ENCODE measurements at places on chromosomes 1 and 21.

GRCh38 chr1:110455151-110455550 is 4.2 kb downstream of the PROK1 start:
- DNase-seq: no peak

- no peak for DNase-seq
These were observed 28.3 kb downstream of the GADD45A start for GRCh38 chr1:67713057-67713846.

DNA sequence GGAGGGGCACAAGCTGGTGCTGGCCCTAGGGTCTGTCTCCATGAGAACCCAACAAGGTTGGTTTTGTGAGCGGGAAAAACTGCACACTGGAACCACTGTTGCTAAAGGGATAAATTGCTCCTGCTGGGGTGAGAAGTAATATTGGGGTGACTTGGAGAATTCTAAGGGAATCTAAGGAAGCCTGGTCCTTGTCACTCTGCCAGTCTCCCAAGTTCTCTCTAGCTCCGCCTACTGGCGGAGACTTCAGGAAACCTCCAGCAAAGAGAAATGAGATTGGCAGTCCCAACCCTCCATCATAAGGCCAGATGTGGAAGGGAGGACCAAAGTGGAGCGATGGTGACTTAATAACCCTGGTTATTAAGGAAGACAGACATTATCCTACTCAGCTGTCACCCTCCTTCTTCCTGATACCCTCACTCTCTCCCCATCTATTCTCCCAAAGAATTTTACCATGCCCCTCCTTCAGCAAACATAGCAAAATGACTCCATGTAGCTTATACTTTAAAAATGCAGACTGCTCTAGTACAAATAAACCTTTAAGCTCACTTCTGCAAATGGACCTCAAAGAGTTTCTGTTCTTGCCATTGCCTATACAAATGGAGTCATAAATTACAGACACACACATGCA is 2.7 kb downstream of the LCE1F start:
- no peak for DNase-seq

DNA sequence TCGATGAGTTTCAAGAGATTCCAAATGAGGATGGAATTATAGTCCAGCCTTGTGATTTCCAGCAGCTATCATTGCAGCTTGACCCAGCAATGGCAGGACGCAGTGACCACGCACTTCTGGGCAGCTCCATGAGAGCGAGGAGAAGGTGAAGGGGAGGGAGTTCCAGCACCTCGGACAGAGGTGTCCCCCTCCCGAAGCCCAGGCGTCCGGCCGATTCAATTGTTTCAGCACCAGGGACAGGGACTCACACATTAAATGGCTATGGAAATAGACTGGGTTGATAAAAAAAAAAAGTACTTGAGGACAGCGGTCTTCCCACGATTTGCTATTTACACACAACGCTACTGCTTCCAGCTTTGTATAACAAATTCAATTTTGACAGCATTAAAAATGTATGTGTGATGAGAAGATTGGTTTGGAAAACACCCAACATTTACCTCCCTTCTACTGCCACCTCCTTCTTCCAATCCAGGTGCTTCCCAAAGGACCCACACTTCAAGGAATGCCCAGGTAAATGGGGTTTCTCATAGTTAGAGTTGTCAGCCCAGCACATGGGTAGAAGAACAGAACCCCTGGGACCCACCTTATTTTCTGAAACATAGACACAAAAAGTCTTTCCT is 71.8 kb downstream of the DISP3 start:
- peak; percentile 22 for DNase-seq

DNA sequence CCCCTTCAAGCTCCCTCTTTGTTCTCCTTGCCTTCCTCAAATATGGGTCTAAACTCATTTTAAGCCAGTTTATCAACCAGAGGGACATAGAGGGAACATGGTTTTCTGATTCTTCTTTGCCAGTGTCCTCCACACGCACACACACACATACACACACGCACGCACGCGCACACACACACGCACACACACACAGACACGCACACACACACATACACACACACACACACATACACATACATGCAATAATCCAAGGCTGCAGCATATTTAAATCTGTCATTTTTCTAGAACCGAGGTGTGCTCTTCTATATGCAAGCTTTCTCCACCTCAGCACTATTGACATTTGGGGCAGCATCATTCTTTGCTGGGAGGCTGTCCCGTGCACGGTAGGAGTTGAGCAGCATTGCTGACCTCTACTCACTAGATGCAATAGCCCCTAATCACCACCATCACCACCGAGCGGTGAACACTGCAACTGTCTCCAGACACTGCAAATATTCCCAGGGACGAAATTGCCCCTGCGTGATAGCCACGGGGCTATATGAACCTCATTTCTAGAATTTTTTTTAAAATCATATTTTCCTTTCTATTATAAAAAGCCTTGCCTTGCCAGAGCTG is 8.0 kb downstream of the TNFRSF9 start:
- DNase-seq: no peak

DNA sequence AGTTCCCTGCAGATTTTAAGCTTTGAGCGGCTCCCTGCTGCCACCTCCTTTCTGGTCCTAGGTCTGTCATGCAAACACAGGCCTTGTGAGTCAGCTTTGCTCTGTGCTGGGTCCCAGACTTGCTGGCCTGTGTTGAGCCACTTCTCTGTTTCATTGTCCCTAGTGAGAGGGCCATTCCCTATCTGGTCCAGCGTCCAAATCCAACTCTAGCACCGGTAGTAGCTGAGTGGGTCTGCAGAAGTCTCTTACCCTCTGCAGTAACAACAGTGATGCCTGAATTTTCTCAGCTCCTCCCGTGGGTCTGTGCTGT is 5.8 kb downstream of the TTC22 start:
- no peak for DNase-seq

- DNase-seq: no peak
These were observed 253.1 kb upstream of the IRF2BP2 start for GRCh38 chr1:234862944-234863515.

DNA sequence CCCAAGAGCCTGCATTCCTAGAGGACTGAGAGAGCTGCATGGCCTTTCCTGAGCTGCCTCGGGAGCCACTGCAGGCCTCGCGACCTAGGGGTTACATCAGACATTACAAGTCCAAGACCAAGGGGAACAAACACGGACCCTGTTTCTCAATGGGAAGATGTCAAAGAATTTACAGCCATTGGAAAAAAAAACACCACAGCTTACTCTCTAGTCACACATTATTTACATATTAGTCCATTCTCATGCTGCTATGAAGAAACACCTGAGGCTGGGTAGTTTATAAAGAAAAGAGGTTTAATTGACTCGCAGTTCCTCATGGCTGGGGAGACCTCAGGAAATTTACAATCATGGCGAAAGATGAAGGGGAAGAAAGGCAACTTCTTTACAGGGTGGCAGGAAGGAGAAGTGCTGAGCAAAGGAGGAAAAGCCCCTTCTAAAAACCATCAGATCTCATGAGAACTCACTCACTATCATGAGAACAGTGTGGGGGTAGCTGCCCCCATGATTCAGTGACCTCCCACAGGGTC is 8.4 kb upstream of the PRMT2 start:
- DNase-seq: no peak
